Tibial nerve (tissue), 4 donors: ENCODE measurements at places on chromosomes 3 and 15. TPM values are rescaled to one million over a fixed set of nuclear protein-coding genes. Genes with fewer than 3 reads are reported as not detected.
A peak's percentile ranks its signal among the peaks of the same experiment; 100 is the strongest.

DNA sequence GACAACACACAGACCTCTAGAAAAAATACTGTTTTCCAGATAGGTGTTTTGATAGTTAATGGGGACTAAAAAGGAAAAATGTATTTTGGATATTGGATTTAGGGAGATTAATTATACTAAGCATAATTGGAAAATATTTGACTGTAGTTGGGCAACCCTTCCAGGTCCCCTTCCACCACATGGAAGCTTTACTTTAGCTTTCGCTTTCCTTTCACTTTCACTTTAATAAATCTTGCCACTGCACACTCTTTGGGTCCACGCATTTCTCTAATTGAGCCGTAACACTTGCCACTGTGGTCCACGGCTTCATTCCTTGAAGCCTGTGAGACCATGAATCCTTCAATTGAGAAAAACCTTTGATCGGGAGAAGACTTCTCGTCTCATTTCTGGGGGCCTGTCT is 15.5 kb downstream of the GLDN start:
- H3K4me3 ChIP-seq = no peak overlapping the region
- no peak for DNase-seq
- no peak overlapping the region for H3K27ac ChIP-seq
- H3K4me1 ChIP-seq = no peaks in the 10 kb centered on the region
- H3K27me3 ChIP-seq = no peaks in the 10 kb centered on the region

- H3K4me1 ChIP-seq = no peaks in the 10 kb centered on the region
- H3K27ac ChIP-seq = no peak overlapping the region
- no peak for DNase-seq
- H3K27me3 ChIP-seq = no peaks in the 10 kb centered on the region
Observed at GRCh38 chr15:88019656-88020055, 236.9 kb downstream of the NTRK3 start.

DNA sequence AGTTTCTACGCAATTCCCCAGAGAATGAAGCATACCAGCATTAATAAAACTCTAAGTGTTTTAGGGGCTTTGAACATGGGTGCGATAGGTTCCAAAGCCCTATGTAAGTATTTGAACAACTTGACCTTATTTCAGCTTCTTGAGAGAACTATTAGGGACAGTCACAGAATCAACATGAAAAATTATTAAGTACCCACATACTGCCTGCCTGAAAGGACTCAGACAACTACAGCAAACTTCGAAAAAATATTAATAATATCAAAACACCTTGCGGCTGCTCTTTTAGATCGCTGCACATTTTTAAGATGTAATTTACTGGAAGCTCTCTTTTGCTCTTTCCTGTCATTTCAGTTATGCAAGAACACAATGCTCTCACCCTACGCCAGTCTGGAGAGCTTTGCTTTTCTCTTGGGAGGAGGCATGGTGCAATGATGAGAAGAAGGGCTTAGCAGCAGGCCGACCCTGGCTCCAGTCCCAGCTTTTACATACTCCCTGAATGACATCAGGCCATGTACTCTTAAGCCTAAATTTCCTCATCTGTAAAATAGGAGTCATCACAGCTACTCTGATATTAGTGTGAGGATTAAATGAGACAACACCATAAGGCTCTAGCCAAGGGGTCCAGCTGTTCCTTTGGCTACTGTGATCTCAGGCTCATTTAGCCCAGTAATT is 640.7 kb downstream of the FHIT start:
- no peaks in the 10 kb centered on the region for H3K27me3 ChIP-seq
- no peak overlapping the region for H3K27ac ChIP-seq
- H3K36me3 ChIP-seq = no peaks in the 10 kb centered on the region
- no peaks in the 10 kb centered on the region for H3K4me1 ChIP-seq
- H3K4me3 ChIP-seq = no peak overlapping the region

DNA sequence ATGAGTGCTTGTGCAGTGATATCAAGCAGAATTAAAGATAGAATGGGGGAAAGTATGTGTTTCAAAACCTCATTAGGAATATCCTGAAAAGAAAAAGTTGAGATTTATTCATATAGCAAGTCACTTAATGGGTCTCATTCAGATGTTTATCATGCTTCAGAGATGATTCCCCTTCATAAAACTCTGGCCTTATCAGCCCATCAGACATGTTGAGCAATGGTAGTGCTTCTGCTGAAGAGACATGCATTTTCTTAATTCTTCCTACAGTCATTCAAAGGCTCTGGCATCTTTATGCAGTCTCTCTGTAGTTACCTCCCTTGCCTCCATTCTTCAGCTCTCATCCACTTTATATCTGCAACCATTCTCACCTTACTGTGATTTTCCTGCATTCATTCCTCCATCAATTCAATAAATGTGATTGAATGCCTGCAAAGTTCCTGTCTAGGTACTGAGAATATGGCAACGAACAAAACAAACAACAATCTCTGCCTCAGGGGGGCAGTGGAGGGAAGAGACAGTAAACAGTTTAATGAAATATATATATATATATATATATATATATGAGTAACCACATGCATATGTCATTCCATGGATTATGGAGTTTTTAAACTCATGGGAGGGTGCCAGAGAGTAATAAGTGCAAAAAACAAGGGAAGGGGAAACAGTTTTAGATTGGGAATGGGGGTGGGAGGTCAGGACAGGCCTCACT is 138.5 kb downstream of the NECTIN3 start:
- no peaks in the 10 kb centered on the region for H3K4me1 ChIP-seq
- no peaks in the 10 kb centered on the region for H3K27me3 ChIP-seq
- H3K36me3 ChIP-seq = no peaks in the 10 kb centered on the region
- no peak for DNase-seq
- no peak overlapping the region for H3K27ac ChIP-seq
- no peak overlapping the region for H3K4me3 ChIP-seq

DNA sequence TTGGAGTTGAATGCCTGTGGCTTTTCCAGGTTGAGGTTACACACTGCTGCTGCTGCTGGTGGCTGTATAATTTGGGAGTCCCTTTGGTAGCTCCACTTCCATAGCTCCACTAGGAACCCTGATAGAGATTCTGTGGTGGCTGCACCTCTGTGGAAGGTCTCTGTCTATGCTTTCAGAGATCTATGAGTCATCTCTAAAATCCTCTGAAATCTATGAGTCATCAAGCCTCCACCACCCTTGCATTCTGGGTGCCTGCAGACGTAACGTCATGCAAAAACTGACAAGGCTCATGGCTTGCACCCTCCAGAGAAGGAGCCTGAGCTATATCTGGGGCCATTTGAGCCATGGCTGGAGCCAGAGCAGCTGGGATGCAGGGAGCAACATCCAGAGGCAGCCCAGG is 1037.0 kb upstream of the CFAP20DC start:
- H3K4me3 ChIP-seq = no peak overlapping the region
- no peaks in the 10 kb centered on the region for H3K27me3 ChIP-seq
- no peaks in the 10 kb centered on the region for H3K4me1 ChIP-seq
- H3K27ac ChIP-seq = no peak overlapping the region
- no peaks in the 10 kb centered on the region for H3K36me3 ChIP-seq

Gene TTLL13
- 0.60 TPM for total RNA-seq

Gene PRRT3
- total RNA-seq = 2.2 TPM

DNA sequence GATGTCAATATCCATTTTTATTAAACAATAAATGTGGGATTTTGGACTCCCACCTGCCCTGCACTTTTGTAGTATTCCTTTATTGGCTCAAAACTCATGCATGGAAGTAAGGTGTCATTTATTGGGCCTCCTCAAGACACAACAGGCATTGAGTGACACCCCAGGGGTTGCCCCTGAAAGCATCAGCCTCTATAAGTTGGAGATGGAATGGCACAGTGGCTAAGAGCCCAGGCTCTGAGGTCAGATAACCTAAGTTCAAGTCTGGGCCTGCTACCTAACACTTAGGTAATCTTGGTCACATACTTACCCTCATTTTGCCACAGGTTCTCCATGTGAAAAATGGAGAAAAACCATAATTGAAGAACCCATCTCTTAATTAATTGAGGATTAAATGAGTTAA is 4.6 kb downstream of the CAPN3 start:
- no peak overlapping the region for H3K4me3 ChIP-seq
- no peaks in the 10 kb centered on the region for H3K36me3 ChIP-seq
- no peak for DNase-seq
- H3K27ac ChIP-seq = no peak overlapping the region
- H3K27me3 ChIP-seq = no peaks in the 10 kb centered on the region

Gene IRAK2
- total RNA-seq = 10.8 TPM

GRCh38 chr15:39448409-39448808 is 132.5 kb upstream of the THBS1 start:
- no peaks in the 10 kb centered on the region for H3K36me3 ChIP-seq
- H3K27me3 ChIP-seq = no peaks in the 10 kb centered on the region
- no peak for DNase-seq

Gene GRK7
- not detected for total RNA-seq

DNA sequence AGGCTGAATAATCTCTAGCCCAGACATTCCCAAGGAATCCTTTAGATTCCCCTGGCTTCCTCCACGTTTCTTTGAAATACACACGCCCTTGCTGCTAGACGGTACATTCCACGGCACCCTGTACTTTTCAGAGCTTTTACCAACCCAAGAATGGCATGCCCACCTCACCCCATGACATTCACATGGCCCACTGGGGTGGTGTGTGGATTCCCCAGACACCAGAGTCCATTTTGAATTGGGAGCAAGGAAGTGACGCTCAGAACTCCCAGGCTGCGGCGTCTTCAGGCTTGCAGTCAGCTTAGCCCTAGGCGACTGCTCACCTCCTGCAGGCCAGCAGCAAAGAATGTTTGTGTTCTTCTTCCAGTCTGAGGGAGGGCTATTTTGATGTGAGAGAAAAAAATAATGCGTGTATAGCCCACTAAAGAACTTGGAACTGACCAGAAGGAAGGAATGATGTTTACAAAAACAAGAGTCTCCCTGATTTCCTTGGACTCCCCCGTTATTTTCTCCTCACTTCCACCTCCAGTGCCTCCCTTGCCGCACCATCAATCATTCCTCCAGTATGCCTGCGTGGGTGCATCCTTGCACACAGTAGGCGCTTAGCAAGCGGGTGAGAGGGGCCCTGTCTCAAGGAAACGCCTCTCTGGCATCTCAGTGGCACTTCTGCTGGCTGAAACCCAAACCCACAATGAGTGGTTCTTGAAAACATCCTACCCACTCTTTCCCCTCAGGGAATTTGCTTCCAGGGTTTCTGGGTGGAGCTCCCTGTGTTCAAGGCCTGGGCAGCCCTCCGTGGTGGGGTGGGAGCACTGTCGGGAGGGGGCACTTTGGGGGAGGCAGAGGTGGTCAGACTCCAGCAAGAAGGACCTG is 59.9 kb downstream of the SMAD6 start:
- no peak for DNase-seq
- no peak overlapping the region for H3K4me3 ChIP-seq
- H3K36me3 ChIP-seq = no peaks in the 10 kb centered on the region
- H3K27me3 ChIP-seq = no peaks in the 10 kb centered on the region
- peak overlapping the region; percentile 67 for H3K27ac ChIP-seq
- peaks cover 48% of the 10 kb centered on the region for H3K4me1 ChIP-seq

Gene CCR9
- total RNA-seq = not detected

GRCh38 chr3:79994397-79994796 is 226.6 kb upstream of the ROBO1 start:
- no peaks in the 10 kb centered on the region for H3K36me3 ChIP-seq
- no peak overlapping the region for H3K27ac ChIP-seq
- no peak overlapping the region for H3K4me3 ChIP-seq
- H3K4me1 ChIP-seq = no peaks in the 10 kb centered on the region
- H3K27me3 ChIP-seq = no peaks in the 10 kb centered on the region

Gene GOLGA6C
- 0.63 TPM for total RNA-seq

DNA sequence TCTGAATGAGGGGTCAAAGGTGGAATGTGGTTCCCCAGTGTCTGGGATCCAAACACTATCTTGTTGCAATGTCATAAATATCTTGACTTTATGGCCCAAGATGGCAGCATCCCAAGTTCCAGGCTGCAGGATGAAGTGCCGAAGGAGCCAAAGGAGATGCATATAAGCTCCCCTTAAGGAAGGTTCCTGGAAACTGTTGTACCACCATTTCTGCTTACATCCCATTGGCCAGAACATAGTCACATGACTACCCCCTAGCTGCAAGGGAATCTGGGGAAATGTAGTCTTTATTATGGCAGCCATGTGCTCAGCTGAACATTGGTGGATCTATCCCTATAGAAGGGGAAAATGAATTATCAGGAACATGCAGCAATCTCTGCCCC is 54.3 kb downstream of the BDH1 start:
- H3K4me3 ChIP-seq = no peak overlapping the region
- H3K4me1 ChIP-seq = no peaks in the 10 kb centered on the region
- H3K36me3 ChIP-seq = no peaks in the 10 kb centered on the region
- DNase-seq = no peak
- no peaks in the 10 kb centered on the region for H3K27me3 ChIP-seq

DNA sequence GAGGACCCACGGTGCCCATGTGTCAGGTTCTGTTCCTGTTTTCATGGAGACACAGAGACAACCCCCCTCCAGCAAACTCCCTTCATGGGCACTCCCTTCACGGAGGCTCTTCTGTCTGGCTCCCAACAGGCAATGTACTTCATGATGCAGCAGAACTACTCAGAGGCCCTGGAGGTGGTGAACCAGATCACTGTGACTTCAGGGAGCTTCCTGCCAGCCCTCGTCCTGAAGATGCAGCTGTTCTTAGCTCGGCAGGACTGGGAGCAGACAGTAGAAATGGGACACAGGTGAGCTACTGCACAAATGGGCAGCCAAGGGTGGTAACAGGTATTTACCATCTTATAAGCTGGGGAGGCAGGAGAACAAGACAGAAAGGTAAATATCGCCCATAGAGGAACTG is 7.0 kb downstream of the TTC21A start:
- H3K4me3 ChIP-seq = no peak overlapping the region
- no peaks in the 10 kb centered on the region for H3K4me1 ChIP-seq
- H3K27me3 ChIP-seq = no peaks in the 10 kb centered on the region
- no peaks in the 10 kb centered on the region for H3K36me3 ChIP-seq

Gene FHIT
- 1.6 TPM for total RNA-seq

- H3K36me3 ChIP-seq = no peaks in the 10 kb centered on the region
- no peaks in the 10 kb centered on the region for H3K4me1 ChIP-seq
- DNase-seq = no peak
- H3K4me3 ChIP-seq = no peak overlapping the region
- no peaks in the 10 kb centered on the region for H3K27me3 ChIP-seq
- H3K27ac ChIP-seq = no peak overlapping the region
Observed at GRCh38 chr3:127339928-127340861, 52.3 kb upstream of the PRR20G start.

DNA sequence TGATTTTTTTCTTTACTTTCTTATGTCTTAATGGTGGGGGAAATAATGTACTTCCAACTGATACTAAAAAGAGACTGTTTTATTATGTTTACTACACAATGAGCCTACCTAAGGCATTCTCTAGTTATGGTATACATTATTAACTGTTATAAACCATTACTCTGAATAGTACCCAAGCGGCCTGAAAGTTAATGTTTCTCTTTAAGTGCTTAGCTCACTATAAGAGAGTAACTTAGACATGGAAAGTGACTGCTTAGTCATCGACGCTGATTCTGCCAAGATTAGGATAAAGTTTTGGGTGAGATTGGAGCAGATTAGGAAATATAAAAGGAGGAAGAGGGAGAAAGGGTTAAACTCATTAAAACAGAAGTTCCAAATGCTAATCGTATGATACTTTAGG is 365.0 kb downstream of the NLGN1 start:
- H3K27ac ChIP-seq = no peak overlapping the region
- H3K4me3 ChIP-seq = no peak overlapping the region
- no peaks in the 10 kb centered on the region for H3K27me3 ChIP-seq
- DNase-seq = no peak

GRCh38 chr3:5473471-5473870 is 286.0 kb downstream of the EDEM1 start:
- no peak overlapping the region for H3K27ac ChIP-seq
- H3K27me3 ChIP-seq = no peaks in the 10 kb centered on the region
- no peaks in the 10 kb centered on the region for H3K4me1 ChIP-seq
- no peak overlapping the region for H3K4me3 ChIP-seq

Gene IMPG2
- 0.22 TPM for total RNA-seq
